ENCODE measurements at places on chromosomes 11 and 22.
A peak's percentile ranks its signal among the peaks of the same experiment; 100 is the strongest.

- DNase-seq, result no peak
These were observed 825 bp downstream of the FBXO3 start for GRCh38 chr11:33773404-33773986.

GRCh38 chr11:75152651-75153427 lies 1.9 kb downstream of the SLCO2B1 start:
- no peak for DNase-seq

DNA sequence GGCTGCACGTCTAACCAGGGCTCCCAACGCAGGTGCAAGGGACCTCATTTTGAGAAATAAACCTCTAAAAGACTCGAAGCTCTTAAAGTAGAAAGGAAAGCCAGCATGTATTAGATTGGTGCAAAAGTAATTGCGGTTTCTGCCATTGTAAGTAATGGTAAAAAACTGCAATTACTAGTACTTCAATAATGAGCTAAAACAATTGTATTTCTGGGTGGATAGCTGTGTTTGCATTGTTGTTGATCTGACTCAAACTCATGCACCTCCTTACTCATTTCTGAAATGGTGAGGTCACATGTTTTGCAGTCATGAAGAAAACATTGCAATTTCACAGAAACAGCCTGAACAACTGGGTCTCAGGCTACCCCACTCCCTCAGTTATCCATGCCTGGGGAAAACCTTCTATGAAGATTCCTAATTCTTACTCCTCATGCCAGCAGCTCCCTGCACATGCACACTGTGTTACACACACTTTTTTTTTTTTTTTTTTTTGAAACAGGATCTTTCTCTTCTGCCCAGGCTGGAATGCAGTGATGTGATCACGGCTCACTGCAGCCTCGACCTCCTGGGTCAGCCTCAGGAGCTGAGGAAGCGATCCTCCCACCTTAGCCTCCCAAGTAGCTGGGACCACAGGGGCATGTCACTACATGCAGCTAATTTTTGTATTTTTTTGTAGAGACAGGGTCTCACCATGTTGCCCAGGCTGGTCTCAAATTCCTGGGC lies 24.6 kb downstream of the VWCE start:
- no peak for DNase-seq

- DNase-seq, result peak; percentile 92
These were observed 3.4 kb upstream of the NHERF4 start for GRCh38 chr11:119181677-119182412.

GRCh38 chr11:116963813-116964212 lies 126.4 kb upstream of the APOA1 start:
- DNase-seq, result no peak

GRCh38 chr22:47294222-47294532 lies 531.7 kb downstream of the TBC1D22A start:
- no peak for DNase-seq

GRCh38 chr11:113985906-113986305 lies 11.0 kb downstream of the HTR3A start:
- DNase-seq, result no peak

GRCh38 chr11:34387653-34388052 lies 29.8 kb upstream of the ABTB2 start:
- DNase-seq, result no peak

DNA sequence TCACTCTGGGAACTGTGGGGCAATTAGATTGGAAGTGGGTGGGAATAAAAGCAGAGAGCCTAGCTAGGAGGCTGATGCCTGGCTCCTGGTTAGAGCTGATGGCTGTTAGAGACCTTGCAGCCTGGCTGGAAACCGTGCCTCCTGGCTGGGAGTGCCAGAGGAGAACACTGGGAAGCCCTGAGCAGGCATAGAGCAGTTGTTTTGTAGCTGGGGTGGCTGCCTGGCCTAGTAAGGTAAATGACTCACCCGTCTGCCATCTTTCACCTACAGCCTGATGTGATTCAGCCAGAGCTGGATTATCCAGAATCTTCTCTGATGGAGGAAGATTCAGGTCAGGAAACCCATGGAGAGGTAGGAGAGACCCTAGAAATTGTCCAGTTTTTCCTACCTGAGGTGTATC lies 6.1 kb downstream of the UQCR10 start:
- no peak for DNase-seq

DNA sequence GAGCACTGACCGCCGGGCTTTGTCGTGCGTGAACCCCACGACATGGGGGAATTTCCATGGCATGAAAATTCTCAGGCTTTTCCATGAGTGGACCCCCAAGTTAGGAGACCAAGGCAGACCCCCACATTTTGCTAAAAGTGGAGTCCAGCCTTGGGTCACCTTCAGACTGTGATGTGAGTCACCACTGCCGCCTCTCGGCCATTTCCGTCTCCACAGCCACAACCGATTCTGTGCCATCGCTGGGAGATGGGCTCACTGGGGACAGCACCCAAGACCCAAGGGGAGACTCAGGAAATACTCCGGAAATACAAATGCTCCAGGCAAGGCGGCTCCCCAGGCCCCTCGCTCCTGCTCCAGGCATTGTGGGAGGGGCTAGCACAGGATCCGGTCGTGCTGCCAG lies 1.2 kb upstream of the H19 start:
- DNase-seq, result no peak

- no peak for DNase-seq
These were observed 47.1 kb upstream of the NECTIN1 start for GRCh38 chr11:119776031-119776636.

DNA sequence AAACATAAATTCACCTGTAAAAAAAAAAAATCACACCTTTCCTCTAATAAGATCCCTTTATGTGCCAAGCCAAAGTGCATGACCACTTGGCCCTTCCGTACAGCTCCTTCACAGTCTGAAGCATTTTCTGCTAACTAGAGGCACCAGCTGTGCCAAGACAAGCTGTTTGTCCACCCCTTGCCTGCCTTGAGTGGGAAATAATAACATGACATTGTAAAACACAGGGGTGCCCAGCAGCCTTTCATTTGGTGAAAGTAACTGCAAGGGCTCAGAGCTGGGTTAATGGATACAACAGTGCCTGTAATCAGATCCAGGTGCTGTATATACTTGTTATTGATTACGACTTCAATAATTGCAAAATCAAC lies 59.2 kb downstream of the DDIAS start:
- DNase-seq, result no peak

DNA sequence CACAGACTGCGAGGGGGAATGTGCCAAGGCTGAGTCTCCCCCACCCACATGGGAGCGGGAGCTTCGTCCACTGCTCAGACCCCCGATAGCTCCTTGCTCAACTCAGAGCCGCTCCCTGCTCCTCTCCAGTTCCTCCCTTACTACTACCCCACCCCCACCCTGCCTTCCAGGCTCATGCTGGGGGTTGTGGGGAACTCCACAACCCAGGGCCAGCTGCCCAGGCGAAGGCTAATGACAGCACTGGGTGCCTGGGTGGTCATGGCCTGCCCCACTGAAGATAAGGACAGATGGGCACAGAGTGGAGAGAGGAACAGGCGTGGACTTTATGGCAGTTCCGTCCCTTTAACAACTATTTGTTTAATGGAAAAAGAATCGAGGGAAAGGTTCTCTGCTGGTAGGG lies 73.7 kb downstream of the PDE2A start:
- no peak for DNase-seq

GRCh38 chr11:18235394-18236334 lies 938 bp downstream of the SAA4 start:
- no peak for DNase-seq

DNA sequence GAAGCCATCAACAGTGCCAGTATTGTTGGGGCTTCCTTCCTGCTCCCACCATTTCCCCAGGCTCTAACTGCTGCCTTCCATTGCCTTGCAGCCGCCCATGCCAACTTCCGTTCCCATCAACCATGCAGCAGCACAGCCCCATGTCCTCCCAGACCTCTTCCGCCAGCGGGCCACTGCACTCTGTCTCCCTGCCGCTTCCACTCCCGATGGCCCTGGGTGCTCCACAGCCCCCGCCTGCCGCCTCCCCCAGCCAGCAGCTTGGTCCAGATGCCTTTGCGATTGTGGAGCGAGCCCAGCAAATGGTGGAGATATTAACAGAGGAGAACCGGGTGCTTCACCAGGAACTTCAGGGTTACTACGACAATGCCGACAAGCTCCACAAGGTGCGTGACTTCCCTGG lies 53.3 kb downstream of the AMOTL1 start:
- DNase-seq, result no peak

DNA sequence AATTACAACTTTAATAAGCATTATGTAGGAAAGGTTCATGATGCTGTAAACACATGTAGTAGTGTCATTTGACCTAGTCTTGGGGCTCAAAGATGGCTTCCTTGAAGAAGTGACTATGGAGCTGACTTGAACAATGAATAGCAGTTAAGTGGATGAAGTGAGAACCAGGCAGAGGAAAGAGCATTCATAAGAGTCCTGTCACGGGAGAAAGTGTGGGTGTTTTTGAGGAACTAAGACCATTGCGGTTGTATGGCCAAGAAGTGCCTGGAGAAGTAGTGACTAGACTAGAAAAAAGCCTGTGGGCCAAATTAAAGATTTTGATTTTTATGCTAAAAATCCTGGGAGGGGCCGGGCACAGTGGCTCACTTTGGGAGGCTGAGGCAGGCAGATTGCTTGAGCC lies 7.2 kb upstream of the IL18BP start:
- no peak for DNase-seq

DNA sequence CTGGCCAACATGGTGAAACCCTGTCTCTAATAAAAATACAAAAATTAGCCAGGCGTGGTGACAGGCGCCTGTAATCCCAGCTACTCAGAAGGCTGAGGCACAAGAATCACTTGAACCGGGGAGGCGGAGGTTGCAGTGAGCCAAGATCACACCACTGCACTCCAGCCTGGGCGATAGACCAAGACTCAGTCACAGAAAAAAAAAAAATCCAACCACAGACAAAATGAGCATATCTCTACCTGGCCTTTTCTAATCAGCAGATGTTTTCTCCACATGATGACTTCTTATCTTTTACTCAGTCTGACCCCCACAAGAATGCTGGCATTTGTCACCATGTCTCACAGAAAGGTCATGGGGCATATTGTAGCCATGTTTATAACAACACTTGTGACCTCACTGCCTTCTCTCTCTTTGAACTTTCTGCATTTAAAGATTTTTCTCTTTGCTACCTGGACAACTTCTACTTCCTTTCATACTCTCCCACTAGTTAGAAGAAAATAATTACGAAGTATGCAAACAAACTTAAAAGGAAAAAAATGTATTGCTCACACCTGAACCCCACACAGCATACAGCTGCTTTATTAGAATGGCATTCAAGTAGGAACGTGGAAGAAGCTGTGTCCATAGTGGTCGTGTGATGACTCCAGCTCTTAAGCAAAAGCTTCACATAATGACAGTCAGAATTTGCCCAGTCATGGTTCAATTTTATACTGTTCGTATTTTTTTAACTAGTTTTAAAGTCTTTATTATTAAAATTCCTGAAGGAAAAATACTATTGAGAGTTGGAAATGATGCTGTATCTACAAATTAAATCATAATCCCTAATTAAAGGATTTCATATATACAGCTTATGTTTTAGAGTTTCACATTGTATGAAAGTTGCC lies 65.4 kb downstream of the ZC3H12C start:
- DNase-seq, result no peak

- DNase-seq, result peak; percentile 34
These were observed 421.8 kb upstream of the ANO5 start for GRCh38 chr11:21771097-21771496.

GRCh38 chr11:73671701-73672100 lies 25.3 kb downstream of the PLEKHB1 start:
- no peak for DNase-seq

- no peak for DNase-seq
These were observed 41.9 kb upstream of the TSPAN18 start for GRCh38 chr11:44684859-44685281.
